Transverse colon (tissue), 4 donors: ENCODE measurements at places on chromosomes 16 and 17. TPM values are rescaled to one million over a fixed set of nuclear protein-coding genes. Genes with fewer than 3 reads are reported as not detected.

The SLC6A2 gene
- not detected for total RNA-seq

The HSD17B1 gene
- 0.41 TPM for total RNA-seq

The RAI1 gene
- 14.1 TPM for total RNA-seq

The HS3ST3B1 gene
- total RNA-seq: 2.5 TPM

The LGALS9B gene
- 55.3 TPM for total RNA-seq

The CRYBA1 gene
- total RNA-seq: not detected

The CCL22 gene
- total RNA-seq: 0.64 TPM

The RAB34 gene
- 60.5 TPM for total RNA-seq

DNA sequence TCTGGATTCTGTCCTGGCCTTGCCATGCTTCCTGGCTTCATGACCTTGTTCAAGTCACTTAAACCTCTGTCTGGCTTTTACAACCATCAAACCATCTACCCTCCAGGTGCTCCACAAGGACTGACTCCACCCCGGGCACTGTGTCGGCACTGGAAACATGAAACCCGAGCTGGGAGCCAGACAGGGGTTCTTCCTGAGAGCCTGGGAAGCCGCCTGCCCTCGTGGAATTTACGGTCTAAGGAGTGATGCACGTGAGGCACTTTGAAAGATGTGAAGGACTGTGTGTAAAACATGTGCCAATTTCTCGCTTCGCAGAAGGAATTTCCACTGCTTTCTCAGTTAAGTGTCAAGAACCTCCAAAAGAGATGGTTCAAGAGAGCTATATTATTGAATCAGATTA, 11.6 kb downstream of the CDK5R1 start:
- no peaks in the 10 kb centered on the region for H3K36me3 ChIP-seq
- no peak overlapping the region for H3K4me3 ChIP-seq
- no peaks in the 10 kb centered on the region for H3K4me1 ChIP-seq

GRCh38 chr17:75155191-75155601, 884 bp upstream of the JPT1 start:
- no peak for DNase-seq
- H3K27ac ChIP-seq: peak overlapping the region; percentile 78
- H3K27me3 ChIP-seq: no peaks in the 10 kb centered on the region
- peaks cover 21% of the 10 kb centered on the region for H3K4me1 ChIP-seq
- no peaks in the 10 kb centered on the region for H3K36me3 ChIP-seq

GRCh38 chr17:48605991-48606891, 1.5 kb upstream of the HOXB6 start:
- H3K36me3 ChIP-seq: no peaks in the 10 kb centered on the region
- DNase-seq: no peak

DNA sequence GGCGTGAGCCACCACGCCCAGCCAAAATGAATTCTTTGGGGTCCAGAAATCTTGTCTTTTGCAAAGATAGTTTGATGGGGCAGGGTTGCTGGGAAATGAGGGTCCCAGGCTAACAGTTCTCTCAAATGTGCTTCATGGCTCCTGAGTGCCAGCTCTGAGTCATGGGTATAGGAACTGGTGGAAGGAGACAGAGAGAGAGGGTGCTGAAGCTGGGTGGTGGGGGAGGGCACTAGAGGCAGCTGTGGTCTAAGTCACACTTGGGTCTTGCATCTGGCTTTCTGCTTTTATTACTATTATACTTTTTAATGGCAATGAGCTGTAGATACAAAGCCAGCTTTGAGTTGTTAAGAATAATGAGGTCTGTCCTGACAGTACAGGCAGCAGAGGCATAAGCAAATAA, 54.6 kb downstream of the PRKCA start:
- H3K27me3 ChIP-seq: no peaks in the 10 kb centered on the region
- DNase-seq: no peak
- H3K36me3 ChIP-seq: no peaks in the 10 kb centered on the region
- H3K27ac ChIP-seq: no peak overlapping the region
- H3K4me1 ChIP-seq: peaks cover 5% of the 10 kb centered on the region

GRCh38 chr16:76199681-76200220, 77.5 kb upstream of the CNTNAP4 start:
- H3K36me3 ChIP-seq: no peaks in the 10 kb centered on the region
- no peak overlapping the region for H3K27ac ChIP-seq

DNA sequence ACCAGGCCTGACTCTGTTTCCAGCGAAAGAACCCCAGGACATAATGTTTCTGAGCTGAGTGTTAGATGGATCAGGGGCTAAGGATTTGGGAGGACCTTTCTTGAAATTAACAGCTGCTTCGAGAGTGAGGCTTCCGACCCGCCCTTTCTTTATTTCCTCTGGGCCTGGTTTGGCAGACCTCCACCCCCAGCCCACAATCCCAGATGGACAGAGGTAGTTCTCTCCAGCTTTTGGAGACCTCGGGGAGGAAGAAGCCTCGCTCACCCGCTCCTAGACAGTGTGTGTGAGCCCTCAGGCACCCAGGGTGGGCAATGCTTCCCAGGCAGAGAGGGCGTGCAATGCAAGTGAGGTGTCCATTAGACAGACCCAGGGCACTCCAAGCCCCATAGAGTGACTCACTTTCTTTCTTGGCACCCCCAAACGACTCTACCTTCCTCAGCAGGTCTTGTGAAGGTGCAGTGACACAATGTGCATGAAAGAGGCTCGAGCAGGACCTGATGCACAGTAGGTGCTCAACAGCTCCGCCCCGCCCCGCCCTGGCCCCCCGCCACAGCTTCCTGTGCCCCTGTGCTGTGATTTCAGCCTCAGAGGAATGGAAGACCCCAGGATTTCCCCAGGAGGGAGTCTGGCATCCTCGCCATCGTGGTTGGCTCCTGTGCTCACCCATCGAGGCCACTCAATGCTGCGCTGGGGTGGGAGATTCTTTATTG, 50.7 kb upstream of the TOB1 start:
- DNase-seq: no peak
- peaks cover 52% of the 10 kb centered on the region for H3K4me1 ChIP-seq
- no peaks in the 10 kb centered on the region for H3K36me3 ChIP-seq
- H3K27me3 ChIP-seq: no peaks in the 10 kb centered on the region
- H3K27ac ChIP-seq: peak overlapping the region; percentile 91

DNA sequence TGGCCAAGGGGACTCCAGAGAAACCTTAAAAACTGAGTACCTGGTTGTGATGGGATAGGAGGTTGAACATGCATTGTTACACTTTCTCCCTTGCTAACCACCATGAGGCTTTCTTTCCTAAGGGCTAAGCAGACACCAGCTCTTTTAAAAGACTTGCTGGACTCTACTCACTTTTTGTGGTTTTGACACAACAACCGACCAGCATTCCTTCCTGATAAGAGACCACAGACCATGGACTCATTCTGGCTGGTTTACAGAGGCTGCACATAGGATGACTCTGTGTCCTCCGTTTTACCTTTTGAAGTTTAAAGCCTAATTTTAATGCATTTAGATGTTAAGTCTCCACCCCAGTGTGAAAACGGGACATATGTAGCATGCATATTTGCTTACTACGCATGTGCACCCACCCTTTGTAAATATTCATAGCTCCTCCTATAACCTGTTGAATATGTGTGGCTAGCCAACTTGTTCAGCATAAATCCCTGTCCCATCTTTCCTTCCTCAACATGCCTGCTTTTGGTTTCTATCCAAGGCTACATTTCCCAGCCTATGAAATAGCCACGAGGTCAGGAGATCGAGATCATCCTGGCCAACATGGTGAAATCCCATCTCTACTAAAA, 475.9 kb downstream of the GRIN2A start:
- H3K36me3 ChIP-seq: no peaks in the 10 kb centered on the region
- H3K27me3 ChIP-seq: no peaks in the 10 kb centered on the region
- H3K27ac ChIP-seq: no peak overlapping the region

DNA sequence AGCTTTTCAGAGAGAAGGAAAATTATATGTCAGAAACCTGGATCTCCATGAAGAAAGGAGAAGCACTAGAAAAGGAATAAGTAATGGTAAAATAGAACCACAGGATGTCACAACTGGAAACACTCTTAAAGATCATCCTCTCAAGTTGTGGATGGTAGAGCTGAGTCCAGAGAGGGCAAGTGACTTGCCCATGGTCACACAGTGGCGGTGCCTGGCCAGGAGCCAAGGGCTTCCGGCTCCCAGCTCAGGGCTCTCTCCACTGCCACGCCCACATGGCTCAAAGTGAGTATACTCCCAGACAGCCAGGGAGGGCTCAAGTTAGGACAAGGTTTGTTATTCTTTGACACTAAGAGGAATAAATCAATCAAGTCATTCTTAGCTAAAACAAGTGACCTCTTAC, 159.8 kb downstream of the COPRS start:
- H3K27me3 ChIP-seq: no peaks in the 10 kb centered on the region
- H3K4me1 ChIP-seq: peaks cover 15% of the 10 kb centered on the region
- H3K27ac ChIP-seq: no peak overlapping the region
- peak; percentile 41 for DNase-seq

DNA sequence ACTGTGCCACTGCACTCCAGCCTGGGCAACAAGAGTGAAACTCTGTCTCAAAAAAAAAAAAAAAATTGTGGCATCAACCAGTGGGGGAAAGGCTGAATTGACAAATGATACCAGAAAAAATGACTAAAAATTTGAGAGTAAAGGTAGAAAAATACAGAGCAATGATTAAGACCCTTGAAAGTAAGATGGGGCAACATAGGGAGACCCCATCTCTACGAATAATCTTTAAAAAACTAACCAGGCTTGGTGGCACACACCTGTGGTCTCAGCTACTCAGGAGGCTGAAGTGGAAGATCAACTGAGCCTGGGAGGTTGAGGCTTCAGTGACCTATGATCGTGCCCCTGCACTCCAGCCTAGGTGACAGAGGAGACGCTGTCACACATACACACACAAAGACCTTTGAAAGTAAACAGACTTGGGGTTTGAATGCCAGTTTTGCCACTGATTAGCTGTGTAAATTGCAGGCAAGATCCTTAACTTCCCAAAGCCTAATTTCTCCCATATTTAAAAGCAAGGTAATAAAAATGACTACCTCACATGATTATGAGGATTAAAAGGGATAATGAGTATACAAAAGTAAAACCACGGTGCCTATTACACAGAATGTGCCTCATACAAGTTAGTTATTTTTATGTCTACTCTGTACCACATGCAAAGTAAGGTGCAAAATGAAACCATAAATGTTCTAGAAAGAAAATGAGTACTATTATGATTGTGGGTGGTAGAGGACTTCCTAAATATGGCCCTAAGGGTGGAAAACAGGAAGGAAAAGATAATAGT, 21.7 kb upstream of the PAFAH1B1 start:
- no peaks in the 10 kb centered on the region for H3K4me1 ChIP-seq
- H3K27ac ChIP-seq: no peak overlapping the region
- H3K27me3 ChIP-seq: no peaks in the 10 kb centered on the region
- no peak for DNase-seq
- H3K4me3 ChIP-seq: no peak overlapping the region

- peak overlapping the region; percentile 74 for H3K27ac ChIP-seq
- DNase-seq: no peak
- H3K36me3 ChIP-seq: no peaks in the 10 kb centered on the region
- peaks cover 7% of the 10 kb centered on the region for H3K27me3 ChIP-seq
- no peak overlapping the region for H3K4me3 ChIP-seq
Observed at GRCh38 chr17:7017827-7018200, 5.0 kb upstream of the BCL6B start.

DNA sequence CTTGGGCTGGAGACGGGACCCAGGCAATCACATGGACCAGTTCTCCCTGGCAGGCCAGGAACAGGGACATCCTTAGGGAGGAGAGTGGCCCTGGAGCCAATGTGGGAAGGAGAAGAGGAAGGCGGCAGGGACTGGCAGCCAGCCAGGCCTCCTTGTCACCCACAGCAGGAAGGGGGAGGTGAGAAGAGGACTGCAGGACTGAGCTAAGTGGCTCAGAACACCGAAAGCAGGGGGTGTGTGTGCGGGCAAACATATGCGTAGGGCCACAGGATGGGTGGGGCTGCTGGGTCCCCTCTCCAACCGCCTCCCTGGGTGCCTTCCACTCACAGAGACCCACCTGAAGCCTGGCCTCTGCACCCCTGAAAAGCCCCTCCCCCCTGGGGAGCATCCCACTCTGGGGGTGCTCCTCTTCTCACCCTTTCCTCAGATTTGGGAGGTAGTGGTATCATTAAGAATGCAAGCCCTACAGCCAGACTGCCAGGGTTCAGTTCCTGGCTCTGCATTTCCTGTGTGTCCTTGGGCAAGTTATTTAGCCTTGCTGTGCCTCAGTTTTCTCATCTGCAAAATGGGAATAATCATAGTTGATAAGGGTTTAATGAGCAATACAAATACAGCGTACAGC, 8.1 kb downstream of the PNMT start:
- H3K27me3 ChIP-seq: peaks cover 3% of the 10 kb centered on the region
- peak; percentile 81 for DNase-seq
- peak overlapping the region; percentile 73 for H3K27ac ChIP-seq

- peaks cover 11% of the 10 kb centered on the region for H3K4me1 ChIP-seq
- no peak overlapping the region for H3K4me3 ChIP-seq
- H3K36me3 ChIP-seq: no peaks in the 10 kb centered on the region
- no peak for DNase-seq
Observed at GRCh38 chr17:38579934-38580333, 25.8 kb downstream of the SRCIN1 start.

- no peak for DNase-seq
- H3K36me3 ChIP-seq: no peaks in the 10 kb centered on the region
- no peak overlapping the region for H3K4me3 ChIP-seq
- H3K4me1 ChIP-seq: no peaks in the 10 kb centered on the region
Observed at GRCh38 chr17:13420878-13421277, 180.9 kb downstream of the HS3ST3A1 start.

GRCh38 chr17:78137392-78138203, 7.0 kb downstream of the TMC8 start:
- H3K27ac ChIP-seq: no peak overlapping the region
- H3K36me3 ChIP-seq: no peaks in the 10 kb centered on the region
- H3K4me3 ChIP-seq: no peak overlapping the region
- H3K4me1 ChIP-seq: peaks cover 16% of the 10 kb centered on the region

DNA sequence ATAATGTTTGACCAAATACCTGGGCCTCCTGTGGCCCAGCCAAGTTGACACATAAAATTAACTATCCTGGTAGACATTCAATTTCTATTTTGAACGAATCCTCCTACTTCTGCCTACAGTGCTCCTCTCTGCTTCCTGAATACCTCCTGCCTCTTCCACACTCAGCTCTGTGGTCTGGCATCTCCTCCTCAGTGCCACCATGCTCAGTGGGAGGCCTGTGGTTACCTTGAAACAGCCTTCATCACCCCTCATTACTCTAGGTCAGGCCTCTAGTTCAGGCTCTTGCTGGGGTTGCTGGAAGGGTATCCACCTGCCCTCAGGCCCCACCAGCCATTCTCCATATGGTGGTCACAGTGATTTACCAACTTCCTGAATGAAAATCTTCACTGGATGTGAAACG, 5.1 kb downstream of the LYRM9 start:
- H3K4me1 ChIP-seq: peaks cover 5% of the 10 kb centered on the region
- no peaks in the 10 kb centered on the region for H3K27me3 ChIP-seq
- H3K36me3 ChIP-seq: no peaks in the 10 kb centered on the region
